ENCODE measurements at places on chromosomes 7 and 10.

DNA sequence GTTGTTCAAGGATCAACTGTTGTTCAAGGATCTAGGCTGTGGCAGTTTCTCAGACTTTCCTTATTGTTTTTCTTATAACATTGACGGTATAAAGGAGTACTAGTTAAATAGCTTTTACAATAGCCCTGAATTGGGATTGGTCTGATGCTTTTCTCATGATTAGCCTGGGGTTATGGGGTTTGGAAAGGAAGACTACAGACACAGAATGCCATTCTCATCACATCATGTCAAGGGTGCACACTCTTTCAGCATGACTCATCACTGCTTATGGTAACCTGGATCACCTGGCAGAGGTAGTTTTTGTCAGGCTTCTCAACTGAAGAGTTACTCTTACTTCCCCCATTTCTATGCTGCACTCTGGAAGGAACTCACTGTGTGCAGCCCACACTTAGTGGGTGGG, 194.2 kb upstream of the NPSR1 start:
- DNase-seq = no peak

GRCh38 chr10:96986200-96986856, 154.2 kb downstream of the LCOR start:
- DNase-seq = no peak

GRCh38 chr7:80449836-80450235, 62.0 kb downstream of the GNAT3 start:
- no peak for DNase-seq

GRCh38 chr10:104767745-104768144, 126.7 kb downstream of the SORCS3 start:
- no peak for DNase-seq

DNA sequence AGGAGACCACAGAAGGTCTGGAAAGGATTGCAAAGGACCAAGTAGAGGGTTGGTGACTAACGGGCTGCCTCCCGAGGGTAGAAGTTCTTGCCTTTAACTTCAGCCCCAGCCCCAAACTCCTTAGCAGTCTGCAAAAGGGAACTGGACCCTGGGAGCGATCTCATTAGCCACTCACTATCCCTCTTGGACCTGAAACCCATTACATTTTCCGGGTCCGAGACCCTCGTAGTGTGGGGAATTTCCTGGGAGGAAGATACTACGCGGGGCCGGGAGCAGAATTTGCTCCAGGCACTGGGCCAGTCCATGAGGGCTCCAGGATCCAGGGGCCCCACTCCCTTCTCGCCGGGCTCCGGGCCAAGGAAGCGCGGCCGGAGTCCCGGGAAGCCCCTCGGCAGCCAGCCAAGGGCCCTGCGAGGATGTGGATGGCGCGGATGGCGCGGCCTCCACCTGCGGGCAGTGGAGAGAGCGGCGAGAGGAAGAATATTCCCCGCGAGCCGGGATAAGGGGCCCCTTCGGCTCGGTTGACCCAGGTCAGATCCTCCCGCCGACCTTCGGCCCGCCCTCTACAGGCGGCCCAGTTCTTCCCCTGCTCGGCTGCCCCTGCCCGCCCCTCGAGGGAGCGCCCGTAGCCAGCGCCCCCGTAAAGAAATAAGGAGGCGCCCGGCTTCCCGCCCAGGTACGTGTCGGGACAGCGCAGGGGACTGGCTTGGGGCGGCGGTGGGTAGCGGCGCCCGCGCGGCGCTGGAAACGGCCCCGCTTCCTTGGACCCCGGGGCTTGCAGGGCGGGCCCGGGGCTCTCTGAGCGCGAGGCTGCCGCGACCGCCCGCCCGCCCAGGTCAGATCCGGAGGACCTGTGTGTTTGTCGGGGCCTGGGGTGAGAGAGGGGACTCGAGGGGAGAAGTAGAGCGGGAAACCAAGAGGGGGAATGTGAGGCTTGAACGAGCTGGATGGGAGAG, at the start of gene MYO3A:
Gene MYO3A (plus strand): TSS at position 577 of the 956 bp plus-strand sequence. CDS start 17,882 bp downstream, outside the sequence.
- DNase-seq = no peak

DNA sequence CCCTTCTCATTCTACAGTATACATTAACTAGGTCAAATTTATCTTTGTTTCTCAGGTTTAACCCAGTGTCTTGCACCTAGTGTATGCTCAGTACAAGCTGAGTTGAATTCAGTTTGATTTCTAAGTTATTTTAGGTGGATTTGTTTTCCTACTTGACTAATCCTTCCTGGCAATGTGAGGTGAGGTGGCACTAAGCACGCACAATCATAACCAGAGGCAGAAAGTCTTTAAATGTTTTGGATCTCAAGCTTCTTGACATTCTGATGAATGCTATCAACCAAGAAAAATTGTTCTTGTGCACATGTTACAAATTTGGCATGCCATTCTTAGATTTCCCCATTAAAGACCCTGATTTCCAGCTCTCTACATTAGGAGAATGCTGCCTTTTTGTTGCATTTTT, 3.2 kb downstream of the BZW2 start:
- DNase-seq = no peak

Data from globus pallidus (tissue), 1 donor.